ENCODE measurements at places on chromosomes 7 and 10.

DNA sequence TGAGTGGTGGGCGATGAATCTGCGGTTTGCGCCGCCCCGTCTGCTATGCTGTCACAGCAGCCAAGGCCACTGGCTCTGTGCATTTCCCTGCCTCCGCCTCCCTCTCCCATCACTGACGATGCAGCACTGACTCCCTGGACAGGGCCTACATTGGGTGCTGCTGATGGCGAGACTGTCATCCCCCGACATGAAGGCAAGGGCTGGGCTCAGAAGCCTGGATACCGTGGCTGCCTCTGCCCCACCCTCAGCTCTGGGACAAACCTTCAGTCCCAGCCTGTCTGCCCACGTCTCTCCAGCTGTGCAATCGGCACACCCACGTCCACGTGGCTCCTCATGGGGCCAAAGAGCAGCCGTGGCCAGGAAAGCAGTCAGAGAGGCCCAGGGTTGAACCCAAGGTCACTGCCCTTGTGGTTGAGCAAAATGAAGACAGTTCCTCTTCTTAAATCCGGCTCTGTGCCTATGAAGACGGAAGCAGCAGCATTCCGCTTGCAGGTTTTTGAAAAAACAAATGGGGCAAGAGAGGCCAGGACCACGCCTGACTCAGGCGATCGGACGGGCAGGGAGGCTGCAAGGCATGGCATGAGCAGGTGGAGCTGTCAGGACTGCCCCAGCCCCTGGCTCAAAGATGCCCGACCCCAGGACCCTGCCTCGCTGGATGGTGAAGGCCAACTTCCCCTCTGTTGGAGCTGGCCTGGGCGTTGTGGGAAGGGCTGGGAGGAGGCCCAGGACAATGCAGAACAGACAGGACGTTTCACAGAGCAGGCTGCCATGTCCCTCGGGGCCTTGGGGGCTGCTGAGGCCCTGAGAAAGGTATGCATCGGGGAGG, 517.5 kb downstream of the DNAJB6 start:
- DNase-seq: no peak

DNA sequence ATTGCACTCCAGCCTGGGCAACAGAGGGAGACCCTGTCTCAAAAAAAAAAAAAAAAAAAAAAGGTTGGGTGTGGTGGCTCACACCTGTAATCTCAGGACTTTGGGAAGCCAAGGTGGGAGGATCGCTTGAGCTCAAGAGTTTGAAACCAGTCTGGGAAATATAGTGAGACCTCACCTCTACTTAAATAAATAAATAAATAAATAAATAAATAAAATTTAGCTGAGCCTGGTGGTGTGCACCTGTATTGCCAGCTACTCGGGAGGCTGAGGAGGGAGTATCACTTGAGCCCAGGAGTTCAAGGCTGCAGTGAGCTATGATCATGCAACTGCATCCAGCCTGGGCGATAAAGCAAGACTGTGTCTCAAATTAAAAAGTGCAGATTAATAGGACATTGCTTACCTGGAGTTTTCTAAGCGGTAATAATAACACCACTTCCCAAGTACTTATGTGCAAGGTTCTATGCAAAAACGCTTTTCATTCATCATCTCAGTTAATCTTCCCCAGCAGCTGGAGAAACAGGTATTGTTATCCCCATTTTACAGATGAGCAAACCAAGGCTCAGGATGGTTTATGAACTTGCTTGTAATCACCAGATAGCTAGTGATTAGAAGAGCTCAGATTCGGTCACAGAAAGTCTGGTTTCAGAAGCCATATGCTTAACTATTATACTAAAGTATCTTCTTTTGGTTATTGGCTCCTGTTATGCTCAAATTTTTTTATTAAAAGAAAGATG, 196.5 kb upstream of the MKLN1 start:
- DNase-seq: no peak

GRCh38 chr10:52029628-52030027, 284.5 kb upstream of the DKK1 start:
- no peak for DNase-seq

DNA sequence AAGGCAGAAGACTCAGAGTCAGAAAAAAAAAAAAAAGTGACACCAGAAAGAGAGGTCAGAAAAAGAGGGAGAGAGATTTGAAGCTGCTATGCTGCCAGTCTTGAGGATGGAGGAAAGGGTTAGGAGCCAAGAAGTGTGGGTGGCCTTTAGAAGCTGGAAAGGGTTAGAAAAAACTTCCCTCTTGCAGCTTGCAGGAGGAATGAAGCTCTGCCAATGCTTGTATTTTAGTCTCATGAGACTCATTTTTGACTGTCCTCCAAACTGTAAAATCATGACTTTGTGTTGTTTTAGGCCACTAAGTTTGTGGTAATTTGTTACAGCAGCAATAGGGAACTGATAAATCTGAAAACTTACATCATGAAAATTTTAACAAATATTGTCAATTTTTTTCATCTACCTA, 127.7 kb upstream of the NOBOX start:
- DNase-seq: no peak

DNA sequence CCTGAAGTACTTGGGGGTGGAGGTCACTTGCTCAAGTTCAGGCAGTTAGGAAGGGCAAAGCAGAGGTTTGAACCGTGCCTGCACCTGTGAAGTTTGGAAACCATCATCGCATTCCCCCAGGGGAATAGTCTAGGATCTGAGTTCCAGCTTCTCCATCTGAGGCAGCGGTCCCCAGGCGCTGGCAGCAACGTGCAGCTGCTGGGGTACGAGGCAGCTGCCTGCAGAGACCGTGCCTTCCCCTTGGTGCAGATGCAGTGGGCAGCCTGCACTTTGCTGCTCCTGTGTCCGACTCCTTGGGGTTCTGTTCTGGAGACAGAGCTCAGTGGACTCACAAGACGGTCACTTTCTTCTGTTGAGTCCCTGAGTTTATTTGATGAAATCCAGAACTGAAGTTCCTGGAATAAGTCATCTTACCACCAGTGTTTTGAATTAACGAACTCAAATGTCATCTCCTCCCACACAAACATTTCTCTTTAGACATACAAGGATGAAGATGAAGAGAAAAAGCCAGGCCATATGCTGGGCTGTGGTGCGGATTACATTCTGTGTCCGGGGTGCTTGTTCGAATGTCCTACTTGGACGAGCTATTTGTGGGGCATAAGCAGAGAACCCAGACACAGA, 19.9 kb upstream of the GIMAP8 start:
- no peak for DNase-seq

- DNase-seq: no peak
These were observed 683.3 kb downstream of the GRM8 start for GRCh38 chr7:126569402-126569801.

DNA sequence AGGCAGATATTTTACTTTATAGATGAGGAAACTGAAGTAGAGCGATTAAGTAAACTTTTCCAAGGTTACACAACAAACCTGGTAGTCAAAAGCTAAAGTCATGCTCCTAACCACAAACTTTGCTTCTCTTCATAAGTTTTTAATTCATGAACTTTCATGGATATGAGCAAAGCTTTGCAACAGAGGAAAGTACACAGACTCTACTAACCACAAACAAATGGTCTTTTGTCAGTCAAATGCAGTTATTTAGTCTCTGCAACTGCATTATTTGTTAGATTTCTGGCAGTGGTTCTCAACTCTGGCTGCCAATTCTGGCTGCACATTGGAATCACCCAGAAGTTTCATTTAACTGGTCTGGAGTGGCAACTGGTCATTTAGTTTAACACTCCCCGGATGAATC, 140.6 kb upstream of the TMEM168 start:
- no peak for DNase-seq

DNA sequence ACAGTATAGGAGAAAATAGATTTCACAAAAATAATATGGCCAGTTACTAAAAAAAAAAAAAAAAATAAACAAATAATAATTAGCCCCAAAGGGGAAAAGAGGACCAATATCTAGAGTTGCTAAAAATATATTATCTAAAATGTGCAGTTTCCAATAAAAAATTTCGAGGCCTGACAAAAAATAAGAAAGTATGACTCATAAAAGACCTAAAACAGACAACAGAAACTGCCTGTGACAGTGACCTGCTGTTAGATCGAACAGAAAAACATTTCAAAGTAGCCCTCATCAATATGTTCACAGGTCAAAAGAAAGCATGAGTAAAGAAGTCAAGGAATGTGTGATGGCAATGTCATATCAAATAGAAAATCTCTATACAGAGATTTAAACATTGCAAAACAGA, 11.8 kb upstream of the TSPAN12 start:
- no peak for DNase-seq

DNA sequence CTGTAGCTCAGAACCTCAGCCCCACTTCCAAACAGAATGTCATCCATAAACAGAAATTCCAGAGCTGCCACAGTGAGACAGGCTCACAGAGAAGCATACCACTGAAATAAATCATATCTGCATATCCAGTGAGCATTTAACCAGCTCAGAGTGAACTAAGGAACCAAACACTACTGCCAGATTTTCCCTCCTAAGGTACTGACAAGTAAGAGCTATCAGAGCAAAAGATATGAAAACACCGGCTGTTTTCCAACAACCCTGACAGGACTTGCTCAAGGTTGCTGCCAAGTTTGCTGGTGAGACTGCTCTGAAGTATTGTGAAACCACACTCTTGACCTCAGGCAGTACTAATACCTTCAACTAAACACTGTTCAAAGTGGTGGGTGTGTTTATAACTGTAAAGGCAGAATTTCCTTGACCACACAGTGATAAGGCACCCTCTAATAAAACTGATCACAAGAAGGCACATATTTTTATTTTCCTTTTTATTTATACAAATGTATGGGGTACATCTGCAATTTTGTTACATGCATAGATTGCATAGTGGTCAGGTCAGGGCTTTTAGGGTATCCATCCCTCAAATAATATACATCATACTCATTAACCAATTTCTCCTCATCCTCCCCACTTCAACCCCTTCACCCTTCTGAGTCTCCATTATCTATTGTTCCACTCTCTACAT, 18.3 kb downstream of the SGMS1 start:
- DNase-seq: no peak

DNA sequence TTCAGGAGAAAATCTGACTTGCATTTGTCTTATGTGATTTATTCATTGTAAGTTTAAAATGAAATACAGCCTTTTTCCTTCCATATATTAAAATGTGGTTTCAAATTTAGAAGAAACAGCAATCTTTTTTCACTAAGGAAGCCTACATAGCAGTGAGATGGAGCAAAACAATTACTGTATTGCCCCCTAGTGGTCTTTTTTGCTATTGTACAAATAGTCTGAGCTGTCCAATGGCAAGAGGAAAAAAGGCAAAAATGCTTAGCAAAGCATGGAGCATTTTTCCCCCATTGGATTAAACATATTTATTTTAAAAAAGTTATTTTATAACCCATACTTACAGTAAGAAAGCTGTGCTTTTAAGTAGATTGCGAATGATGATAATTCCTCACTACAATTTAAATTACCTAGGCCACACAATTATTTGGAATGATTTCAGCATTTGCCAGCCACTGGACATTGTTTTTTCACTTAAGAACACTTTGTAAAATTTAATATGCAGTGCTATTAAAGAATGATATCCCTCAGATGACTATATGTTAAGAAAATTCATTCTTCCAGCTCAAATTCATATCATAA, 119.5 kb downstream of the CPED1 start:
- DNase-seq: no peak

- DNase-seq: no peak
These were observed 72.9 kb downstream of the CDK14 start for GRCh38 chr7:90668992-90669391.

Measured in activated T-helper 1 cell treated with anti-CD3 and anti-CD28 coated beads, Interleukin-2, amount 50 U/mL, for 16 hours (primary cell).